ENCODE measurements at places on chromosomes 12 and 14.

- peak; percentile 57 for DNase-seq
These were observed 37.8 kb downstream of the PHETA1 start for GRCh38 chr12:111330800-111331752.

- no peak for DNase-seq
These were observed 678 bp upstream of the OAS2 start for GRCh38 chr12:112977641-112978040.

- peak; percentile 66 for DNase-seq
These were observed 280.3 kb downstream of the BCAT1 start for GRCh38 chr12:24668563-24668962.

DNA sequence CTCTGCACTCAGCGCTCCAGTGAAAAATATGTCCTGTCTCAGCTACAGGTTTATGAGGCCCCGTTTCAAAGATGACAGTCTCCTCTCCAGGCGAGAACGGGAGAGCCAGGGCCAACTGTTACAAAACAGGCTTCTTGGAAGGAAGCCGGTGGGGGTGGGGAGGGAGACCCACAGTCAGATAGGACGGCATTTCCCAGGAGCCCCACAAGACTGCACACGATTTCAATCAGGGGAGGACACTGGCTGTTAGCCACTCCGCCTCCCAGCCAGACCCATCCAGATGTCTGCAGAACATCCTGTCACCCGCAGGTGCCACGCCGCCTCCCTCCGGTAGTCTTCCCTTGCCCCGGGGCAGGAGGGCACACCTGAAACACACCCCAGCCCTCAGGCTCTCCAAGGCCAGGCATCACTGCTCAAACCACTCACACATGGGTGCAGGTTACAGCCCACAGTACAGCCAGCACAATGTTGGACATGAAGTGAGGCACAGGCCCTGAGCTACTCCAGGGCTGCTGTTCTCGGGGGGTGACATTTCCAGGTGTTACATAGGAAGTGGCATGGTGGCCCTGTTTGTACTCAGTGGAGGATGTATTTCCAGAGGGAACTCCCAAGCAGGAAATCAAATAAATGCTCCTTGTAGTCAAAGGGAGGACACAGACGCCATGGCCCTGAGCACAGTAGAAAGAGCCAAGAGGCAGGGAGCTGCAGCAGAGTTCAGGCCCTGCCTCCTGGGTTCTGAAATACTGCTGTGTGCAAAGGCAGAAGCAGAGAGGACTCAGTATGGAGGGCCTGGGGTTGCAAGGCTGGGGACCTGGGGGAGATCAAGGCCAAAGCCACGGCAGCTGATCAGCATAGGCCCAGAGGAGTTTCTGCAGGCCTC lies 138.1 kb downstream of the BCL11B start:
- no peak for DNase-seq

GRCh38 chr14:22047115-22047514 lies 373.5 kb upstream of the OR4E1 start:
- DNase-seq = peak; percentile 9

DNA sequence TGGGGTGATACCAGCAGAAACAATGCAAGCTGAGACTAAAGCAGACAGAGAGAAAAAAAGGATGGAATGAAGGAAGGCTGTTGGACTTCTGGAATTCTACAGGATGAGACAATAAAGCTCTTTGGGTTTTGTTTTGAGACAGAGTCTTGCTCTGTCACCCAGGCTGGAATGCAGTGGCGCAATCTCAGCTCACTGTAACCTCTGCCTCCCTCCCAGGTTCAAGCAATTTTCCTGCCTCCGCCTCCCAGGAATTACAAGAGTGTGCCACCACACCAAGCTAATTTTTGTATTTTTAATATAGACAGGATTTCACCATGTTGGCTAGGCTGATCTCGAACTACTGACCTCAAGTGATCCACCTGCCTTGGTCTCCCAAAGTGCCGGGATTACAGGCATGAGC lies 115.4 kb downstream of the EXOC5 start:
- DNase-seq = no peak

GRCh38 chr12:110869026-110869425 lies 22.2 kb downstream of the CCDC63 start:
- no peak for DNase-seq

- no peak for DNase-seq
These were observed 12.1 kb downstream of the CRADD start for GRCh38 chr12:93689076-93689834.

- DNase-seq = no peak
These were observed 60.6 kb downstream of the FBXL14 start for GRCh38 chr12:1533602-1534304.

DNA sequence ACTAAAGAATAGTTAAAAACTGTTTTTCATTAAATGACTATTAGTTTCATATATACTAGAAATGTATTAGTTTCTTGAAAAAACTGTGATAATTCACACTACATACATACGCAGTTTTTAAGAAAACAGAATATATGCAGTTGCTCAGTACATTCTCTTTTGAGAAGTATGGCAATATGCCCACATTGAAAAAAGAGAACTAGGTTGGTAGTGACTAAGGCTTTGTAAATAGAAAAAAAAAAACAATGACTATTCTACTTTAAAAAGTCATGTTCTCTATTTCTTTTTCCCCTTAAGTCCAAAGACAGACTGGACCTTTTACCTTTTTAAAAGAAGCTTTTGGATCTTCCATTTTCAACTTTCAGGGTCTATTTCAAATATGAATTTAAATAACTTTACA lies 25.0 kb downstream of the SNX6 start:
- peak; percentile 6 for DNase-seq

GRCh38 chr12:114371250-114371649 lies 34.7 kb downstream of the TBX5 start:
- no peak for DNase-seq

DNA sequence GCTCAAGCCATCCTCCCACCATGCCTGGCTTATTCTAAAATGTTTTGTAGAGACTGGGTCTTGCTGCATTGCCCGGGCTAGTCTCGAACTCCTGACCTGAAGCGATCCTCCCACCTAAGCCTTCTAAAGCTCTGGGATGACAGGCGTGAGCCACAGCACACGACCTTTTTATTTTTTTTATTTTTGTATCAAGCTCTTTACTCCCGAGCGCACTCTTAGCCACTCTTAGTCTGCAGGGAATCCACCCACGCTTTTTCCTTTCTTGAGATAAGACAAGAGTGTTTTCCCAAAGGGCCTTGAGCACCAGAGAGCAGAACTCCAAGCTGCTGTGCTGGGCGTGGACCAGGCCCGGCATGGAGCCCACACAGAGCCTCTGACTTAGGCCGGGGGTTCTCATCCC lies 23.4 kb downstream of the MAP1LC3B2 start:
- peak; percentile 93 for DNase-seq

- no peak for DNase-seq
These were observed 1.6 kb upstream of the DGKA start for GRCh38 chr12:55929306-55929791.

- no peak for DNase-seq
These were observed 36.5 kb downstream of the PAPLN start for GRCh38 chr14:73273799-73274198.

- peak; percentile 54 for DNase-seq
These were observed 71.4 kb downstream of the ADAMTS20 start for GRCh38 chr12:43480591-43480990.

- peak; percentile 97 for DNase-seq
These were observed 120.0 kb upstream of the SLC38A2 start for GRCh38 chr12:46492471-46493085.

GRCh38 chr12:122421187-122421820 lies 1.2 kb downstream of the CLIP1 start:
- peak; percentile 59 for DNase-seq

GRCh38 chr14:63781686-63782085 lies 53.8 kb upstream of the SGPP1 start:
- DNase-seq = no peak

- DNase-seq = no peak
These were observed 29.6 kb upstream of the NAP1L1 start for GRCh38 chr12:76113800-76114757.

GRCh38 chr14:60329274-60329673 lies 80.3 kb downstream of the PPM1A start:
- no peak for DNase-seq

Measured in amniotic epithelial cell (primary cell).